Activated T-helper 1 cell treated with anti-CD3 and anti-CD28 coated beads, Interleukin-12 subunit alpha, Interleukin-12 subunit beta, Interleukin-2, Interleukin-4 antibody, amounts not matched to agents 30 ng/mL and 10 ng/mL and 1 ng/mL, durations not matched to agents 14 hours and 24 hours and 36 hours (primary cell): ENCODE measurements at places on chromosomes 5 and 9. TPM values are rescaled to one million over a fixed set of nuclear protein-coding genes. Genes with fewer than 3 reads are reported as not detected.

GRCh38 chr9:105188746-105189145, 55.7 kb upstream of the SLC44A1 start:
- H3K27me3 ChIP-seq, result peaks cover 22% of the 10 kb centered on the region
- H3K27ac ChIP-seq, result no peak overlapping the region
- H3K36me3 ChIP-seq, result no peaks in the 10 kb centered on the region
- no peak for DNase-seq
- H3K4me1 ChIP-seq, result no peaks in the 10 kb centered on the region

GRCh38 chr9:87686520-87687090, 39.3 kb upstream of the CTSL start:
- H3K27me3 ChIP-seq, result peaks cover 18% of the 10 kb centered on the region
- no peaks in the 10 kb centered on the region for H3K36me3 ChIP-seq
- no peak overlapping the region for H3K4me3 ChIP-seq
- DNase-seq, result no peak
- peaks cover 6% of the 10 kb centered on the region for H3K4me1 ChIP-seq

DNA sequence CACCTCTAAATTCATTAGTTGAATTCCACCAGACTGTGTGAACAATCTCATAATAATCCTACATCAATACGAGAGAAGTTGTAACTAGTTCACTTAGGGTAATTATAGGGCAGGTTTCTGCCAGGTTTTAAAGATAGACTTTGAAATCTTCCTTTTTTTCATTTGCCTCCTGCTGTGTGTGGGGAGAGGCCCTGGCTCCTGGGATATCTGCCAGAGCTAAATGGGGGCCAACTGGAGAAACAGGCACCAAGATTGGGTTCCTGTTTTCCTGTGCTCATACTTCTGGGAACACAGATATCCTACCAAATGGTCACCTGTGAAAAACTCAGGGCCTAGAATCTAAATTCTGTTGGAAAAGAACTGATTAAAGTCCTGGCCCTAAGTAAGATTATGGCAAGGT, 42.3 kb downstream of the SH3RF2 start:
- no peak overlapping the region for H3K27ac ChIP-seq
- H3K4me3 ChIP-seq, result no peak overlapping the region
- DNase-seq, result no peak

DNA sequence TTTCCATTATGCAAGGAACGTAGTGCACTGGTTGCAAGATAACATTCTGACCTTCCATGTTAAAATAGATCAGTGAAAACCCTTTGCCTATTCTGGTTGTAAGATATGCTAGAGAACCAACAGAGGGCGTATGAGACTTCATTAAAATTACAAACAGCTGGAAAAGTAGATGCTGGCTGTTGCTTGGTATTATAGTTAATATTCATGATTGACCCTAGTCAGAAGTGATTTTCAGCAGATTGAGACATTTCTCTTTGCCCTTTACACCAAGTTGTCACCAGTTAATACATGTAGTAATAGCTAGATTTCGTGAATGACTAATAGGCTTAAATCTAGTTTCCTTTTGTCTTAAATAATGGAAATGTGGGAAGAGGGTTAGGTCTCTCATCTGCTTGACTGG, 13.8 kb upstream of the FGF18 start:
- H3K27me3 ChIP-seq, result no peaks in the 10 kb centered on the region
- H3K36me3 ChIP-seq, result peaks cover 59% of the 10 kb centered on the region
- no peak overlapping the region for H3K4me3 ChIP-seq
- DNase-seq, result no peak

DNA sequence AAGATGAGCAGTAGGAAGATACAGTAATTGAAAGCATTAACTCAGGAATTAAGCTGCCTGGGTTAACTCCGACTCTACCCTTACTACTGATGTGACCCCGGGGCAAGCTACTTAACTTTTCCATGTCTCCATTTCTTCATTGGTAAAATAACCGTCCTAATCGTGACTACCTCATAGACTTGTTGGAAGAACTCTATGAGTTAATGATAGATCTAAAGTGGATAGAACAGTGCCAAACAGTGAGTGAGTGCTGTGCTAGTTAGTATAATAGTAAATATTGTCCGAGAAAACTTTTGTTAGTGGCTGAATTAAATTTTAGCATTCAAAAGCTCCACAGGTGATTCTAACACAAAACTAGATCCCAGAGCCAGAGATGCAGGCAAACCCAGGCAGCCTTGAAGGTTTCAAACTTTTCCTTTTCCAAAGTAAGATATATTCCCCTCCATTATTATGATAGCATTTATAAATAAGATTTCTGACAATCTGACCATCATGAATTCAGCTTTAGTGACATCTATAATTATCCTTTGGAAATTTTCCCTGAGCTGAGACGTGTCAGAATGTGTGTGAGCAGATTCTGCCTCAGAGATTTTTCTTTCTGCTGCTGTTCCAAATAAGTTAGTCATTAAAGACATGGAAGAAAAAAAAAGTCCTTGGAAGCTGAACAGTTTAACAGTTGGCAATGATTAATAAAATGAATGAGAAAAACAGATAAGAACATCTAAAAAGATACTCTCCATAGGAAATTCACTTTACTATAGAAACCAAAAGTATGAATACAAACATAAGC, 369.5 kb downstream of the PRELID2 start:
- DNase-seq, result no peak
- no peak overlapping the region for H3K27ac ChIP-seq
- H3K4me1 ChIP-seq, result no peaks in the 10 kb centered on the region
- H3K36me3 ChIP-seq, result no peaks in the 10 kb centered on the region
- H3K4me3 ChIP-seq, result no peak overlapping the region

- no peaks in the 10 kb centered on the region for H3K36me3 ChIP-seq
- no peak overlapping the region for H3K27ac ChIP-seq
- no peak for DNase-seq
Observed at GRCh38 chr5:159713773-159714172, 202.5 kb upstream of the ADRA1B start.

ERMP1 gene
- 23.1 and 24.1 TPM in 2 replicates for total RNA-seq

PCDHA1 gene
- total RNA-seq, result not detected in 2 replicates

ZDHHC11B gene
- not detected in 2 replicates for total RNA-seq

ENTPD8 gene
- total RNA-seq, result not detected in 2 replicates

ANKRD18A gene
- total RNA-seq, result 4.1 and 4.6 TPM in 2 replicates

ZDHHC11 gene
- total RNA-seq, result 14.4 and 17.2 TPM in 2 replicates
